Activated naive CD8-positive, alpha-beta T cell treated with anti-CD3 and anti-CD28 coated beads for 36 hours (primary cell): ENCODE measurements at places on chromosomes 12 and 14. TPM values are rescaled to one million over a fixed set of nuclear protein-coding genes. Genes with fewer than 3 reads are reported as not detected.

GRCh38 chr12:41956353-41956752 lies 188.3 kb downstream of the GXYLT1 start:
- H3K27ac ChIP-seq = no peak overlapping the region
- DNase-seq = no peak
- no peaks in the 10 kb centered on the region for H3K36me3 ChIP-seq
- no peaks in the 10 kb centered on the region for H3K4me1 ChIP-seq
- no peaks in the 10 kb centered on the region for H3K27me3 ChIP-seq

DNA sequence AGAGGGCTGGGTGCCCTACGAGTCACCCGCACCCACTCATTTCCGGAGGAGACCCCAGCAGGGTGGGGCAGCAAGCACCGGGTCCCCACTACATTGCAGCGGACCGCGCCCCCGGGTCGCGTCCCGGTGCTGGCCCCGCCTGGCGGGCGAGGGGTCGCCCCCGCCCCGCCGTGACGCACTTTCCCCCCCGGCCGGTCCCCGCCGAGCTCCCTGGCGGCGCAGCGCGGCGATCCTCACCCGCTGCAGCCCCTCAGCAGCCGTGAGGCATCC lies 106.1 kb downstream of the PRICKLE1 start:
- H3K27me3 ChIP-seq = peaks cover 80% of the 10 kb centered on the region
- peak; percentile 45 for DNase-seq
- peak overlapping the region; percentile 82 for H3K4me3 ChIP-seq
- H3K27ac ChIP-seq = no peak overlapping the region
- H3K4me1 ChIP-seq = peaks cover 15% of the 10 kb centered on the region

OR4E2 gene
- not detected for total RNA-seq

TARBP2 gene
- 41.0 TPM for total RNA-seq

DNA sequence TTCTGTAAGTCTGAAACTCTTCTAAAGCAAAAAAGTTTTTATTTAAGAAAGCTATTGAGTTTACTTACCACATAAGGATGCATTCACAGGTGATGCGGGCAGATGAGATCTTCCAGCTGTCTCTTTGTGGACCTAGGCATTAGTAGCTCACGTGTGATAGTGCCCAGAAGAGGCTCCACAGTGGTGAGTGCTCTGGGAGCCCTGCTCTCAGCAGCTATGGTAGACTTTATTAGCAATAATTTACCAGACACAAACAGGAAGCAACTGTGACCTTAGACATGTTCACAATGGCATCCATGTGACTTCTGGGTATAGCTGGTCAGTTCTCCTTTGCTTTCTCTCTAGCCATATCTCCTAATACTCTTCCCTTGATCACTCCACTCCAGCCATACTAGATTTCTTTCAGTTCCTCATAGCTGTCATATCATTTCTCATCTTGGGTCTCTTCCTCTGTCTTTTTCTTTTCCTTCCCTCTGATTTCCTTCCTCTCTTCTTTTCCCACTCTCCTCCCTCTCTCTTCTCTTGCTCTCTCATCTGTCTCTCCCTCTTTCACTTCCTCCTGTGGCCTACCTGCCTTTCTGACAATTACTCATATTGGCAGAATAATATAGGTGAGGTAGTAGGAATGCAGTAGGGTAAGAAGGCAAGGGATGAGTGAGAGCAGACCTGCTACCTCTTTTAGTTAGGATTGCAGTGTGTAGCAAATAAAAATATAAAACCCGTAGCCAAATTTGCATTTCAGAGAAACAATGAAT lies 75.2 kb upstream of the SCAF11 start:
- H3K36me3 ChIP-seq = no peaks in the 10 kb centered on the region
- no peaks in the 10 kb centered on the region for H3K4me1 ChIP-seq
- no peak for DNase-seq
- peaks cover 4% of the 10 kb centered on the region for H3K27me3 ChIP-seq
- no peak overlapping the region for H3K27ac ChIP-seq
- no peak overlapping the region for H3K4me3 ChIP-seq

KLRB1 gene
- not detected for total RNA-seq

GPR68 gene
- 14.0 TPM for total RNA-seq

DNA sequence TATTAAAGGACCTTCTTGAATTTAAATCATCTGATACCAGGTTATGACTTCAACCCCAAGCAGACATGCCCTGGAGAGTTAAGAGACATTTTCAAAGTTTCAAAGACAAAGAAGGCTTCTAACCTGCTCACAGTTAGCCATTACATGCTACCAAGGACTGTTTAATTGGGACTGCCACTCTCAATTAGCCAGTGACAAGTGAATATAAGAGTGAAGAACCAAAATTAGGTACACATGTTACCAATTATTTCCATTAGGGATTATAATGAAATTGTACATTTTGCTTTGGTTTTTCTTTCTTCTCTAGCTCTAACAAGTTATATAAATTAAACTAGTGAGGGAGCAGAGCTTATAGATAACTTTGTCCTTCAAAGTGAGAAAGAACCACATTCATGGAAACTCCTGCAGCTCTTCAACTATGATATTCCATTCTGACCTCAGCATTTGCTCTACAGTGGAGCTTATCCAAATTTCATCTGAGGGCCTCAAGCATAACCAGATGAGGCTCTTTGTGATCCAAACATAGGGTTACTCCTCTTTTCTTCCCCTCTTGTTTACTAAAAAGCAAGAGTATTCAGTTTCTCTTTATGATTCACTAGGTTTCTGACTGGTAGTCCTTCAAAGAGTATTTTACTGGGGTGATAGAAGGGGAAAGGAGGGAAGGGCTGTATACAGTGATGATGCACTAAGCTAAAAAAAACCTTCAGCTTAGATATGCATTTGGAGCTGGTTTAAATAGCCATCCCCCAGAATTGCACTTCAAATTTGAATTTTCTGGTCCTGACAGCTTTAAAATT lies 91.3 kb downstream of the DUSP6 start:
- no peaks in the 10 kb centered on the region for H3K36me3 ChIP-seq
- peaks cover 5% of the 10 kb centered on the region for H3K4me1 ChIP-seq
- no peak overlapping the region for H3K27ac ChIP-seq
- DNase-seq = no peak
- no peak overlapping the region for H3K4me3 ChIP-seq

GPR65 gene
- total RNA-seq = 17.3 TPM
